Left lobe of liver (tissue), 2 donors: ENCODE measurements at places on chromosomes 13 and 19. TPM values are rescaled to one million over a fixed set of nuclear protein-coding genes. Genes with fewer than 3 reads are reported as not detected.
A peak's percentile ranks its signal among the peaks of the same experiment; 100 is the strongest.

The IGFL2 gene
- total RNA-seq, result not detected

The HIF3A gene
- total RNA-seq, result 8.9 TPM

The DIRAS1 gene
- 0.10 TPM for total RNA-seq

The TPM4 gene
- 21.0 TPM for total RNA-seq

GRCh38 chr13:46126056-46126455 lies 21.2 kb upstream of the CPB2 start:
- DNase-seq, result no peak

The ZNF444 gene
- total RNA-seq, result 58.5 TPM

- no peak for DNase-seq
These were observed 676.7 kb upstream of the SPRY2 start for GRCh38 chr13:81017513-81018152.

DNA sequence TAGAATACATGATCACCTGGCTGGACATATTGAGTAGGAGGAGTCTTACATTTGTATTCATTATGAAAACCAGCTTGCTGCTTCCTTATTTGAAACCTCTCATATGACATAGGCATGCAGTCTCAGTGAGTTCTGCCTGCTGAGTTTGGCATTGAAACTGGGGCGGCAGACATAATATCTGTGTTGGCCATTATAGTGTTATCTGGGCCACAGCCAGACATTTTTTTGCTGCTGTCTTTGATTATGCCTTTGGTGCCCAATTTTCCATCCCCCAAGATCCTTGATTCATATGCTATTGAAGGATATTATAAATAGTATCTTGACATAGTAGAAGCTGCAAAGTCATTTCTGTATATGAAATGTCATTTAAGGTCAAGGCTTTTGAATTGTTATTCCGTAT lies 15.8 kb downstream of the FREM2 start:
- no peak for DNase-seq

DNA sequence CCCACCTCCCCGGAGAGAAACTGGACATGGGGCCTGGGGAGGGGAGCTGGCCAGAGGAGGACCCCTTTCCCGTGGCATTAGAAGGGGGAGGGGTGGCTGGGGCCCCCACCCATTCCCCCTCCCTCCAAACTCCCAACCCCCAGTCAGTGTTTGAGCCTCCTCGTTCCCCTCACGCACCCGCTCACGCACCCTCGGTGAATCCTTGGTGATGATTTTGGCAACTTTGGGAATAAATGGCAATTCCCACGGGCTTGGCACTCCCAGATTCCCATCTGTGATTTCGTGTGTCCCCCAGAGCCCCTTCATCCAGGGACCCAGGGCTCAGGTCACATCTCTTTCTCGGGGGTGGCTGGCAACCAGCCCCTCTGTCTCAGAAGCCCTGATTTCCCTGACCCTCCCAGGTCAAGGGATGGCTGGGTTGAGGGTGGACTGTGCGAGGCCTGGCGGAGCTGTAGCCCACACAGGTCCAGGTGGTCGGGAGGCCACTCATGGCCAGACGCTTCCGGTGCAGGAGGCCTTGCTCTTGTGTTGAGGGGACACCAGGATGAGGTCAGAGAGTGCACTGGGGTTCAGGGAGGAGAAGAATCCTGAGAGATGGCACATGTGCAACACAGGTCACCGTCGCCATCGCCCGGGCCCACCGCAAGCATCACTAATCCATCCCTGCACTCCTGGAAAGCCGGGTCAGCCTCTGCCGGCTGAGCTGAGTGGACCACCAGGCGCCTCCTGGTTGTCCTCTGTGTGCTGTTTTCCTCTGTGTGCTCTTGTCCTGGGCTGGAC lies 20.7 kb downstream of the EPN1 start:
- peak; percentile 38 for DNase-seq

The CABP5 gene
- not detected for total RNA-seq

- DNase-seq, result no peak
These were observed 353.8 kb downstream of the DNAJC15 start for GRCh38 chr13:43377149-43377548.

The GAPDHS gene
- not detected for total RNA-seq

The GSX1 gene
- not detected for total RNA-seq

DNA sequence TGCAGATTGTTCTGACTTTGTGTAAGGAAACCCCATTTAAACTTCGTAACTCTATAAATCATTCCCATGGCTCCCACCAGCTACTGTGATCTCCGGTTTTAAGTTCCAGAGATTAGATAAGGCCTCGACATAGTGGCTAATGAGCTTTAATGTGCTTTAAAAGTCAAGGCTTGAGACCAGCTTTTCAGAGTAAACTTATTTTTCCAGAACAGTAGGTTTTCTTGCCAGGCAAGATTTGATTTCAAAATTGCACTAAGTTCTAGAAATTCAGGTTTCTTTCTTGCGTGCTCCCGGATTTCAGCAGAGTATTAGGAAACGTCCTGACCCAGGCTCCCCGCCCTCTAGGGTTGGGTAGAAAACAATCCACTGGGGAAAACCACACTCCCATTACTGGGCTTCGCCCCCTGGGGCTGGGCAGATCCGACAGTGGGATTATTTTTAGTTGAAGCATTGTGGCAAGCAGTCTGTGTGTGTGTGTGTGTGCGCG lies 43.3 kb downstream of the CRYL1 start:
- DNase-seq, result no peak

DNA sequence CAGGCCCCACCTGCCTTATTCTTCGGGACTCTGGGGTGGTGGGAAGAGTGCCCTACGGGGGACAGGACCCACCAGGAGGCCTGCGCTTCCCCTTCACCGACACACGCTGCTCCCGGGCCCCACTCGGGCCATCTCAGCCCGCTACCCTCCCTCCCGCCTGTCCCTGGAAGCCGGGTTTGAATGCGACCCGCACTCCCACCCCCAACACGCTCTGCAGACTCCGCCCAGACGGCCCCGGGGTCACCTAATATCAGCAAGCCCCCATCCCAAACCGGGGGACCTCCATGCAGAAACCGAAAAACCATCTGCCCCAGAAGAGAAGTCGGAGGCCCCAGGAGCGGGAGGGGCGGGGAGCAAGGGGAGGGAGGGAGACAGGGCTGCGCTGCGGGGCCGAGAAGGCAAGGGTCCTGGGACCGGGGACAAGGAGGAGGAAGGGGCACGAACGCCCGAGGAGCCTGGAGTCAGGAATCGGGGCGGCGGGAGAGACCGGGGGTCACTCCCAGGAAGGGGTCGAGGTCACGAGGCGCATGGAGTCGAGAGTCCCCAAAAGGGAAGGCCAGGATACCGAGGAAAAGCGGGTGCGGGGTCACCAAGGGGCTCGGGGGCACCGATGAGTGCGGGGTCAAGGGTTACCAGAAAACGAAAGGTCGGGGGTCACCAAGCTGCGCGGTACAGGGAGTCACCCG lies 766 bp downstream of the SBNO2 start:
- peak; percentile 62 for DNase-seq

The CC2D1A gene
- total RNA-seq, result 24.9 TPM

DNA sequence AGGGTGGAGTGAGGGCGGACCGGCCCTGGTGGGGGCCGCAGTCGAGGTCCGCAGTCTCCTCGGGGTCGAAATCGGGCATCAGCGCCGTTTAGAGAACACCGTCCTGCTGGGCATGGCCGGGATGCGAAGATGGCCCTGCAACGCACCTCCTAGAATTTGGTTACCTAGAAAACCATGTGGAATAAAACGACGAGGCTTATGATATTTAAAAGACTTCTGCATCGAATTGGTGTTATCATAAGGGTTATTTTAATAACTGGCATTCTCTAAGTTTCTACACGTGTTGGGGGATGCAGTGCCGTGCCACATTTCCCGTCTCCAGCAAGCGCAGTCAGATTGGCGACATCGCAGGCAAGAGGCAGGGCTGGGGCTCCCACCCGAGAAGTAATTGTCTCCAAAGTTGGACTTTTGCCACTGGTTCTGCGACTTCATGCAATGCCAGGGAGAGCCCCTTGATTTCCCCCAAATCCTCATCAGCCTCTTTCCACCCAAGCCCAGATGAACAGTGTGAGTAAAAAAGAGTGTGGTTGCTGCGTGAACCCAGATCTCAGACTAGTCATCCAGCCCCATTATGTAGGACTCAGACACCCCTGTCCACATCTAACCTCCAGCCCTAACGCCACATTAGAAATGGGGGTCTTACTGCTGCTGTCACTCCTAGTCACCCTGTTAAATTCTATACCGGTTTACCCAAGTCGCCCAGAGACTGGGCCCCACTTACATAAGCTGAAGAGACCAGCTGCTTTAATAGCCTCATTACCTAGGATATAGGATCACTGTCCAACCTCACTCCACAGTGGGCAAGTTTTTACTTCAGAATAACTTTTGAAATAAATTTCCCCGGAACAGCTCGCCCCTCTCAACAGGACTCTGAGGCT lies 571 bp upstream of the DHRS12 start:
- DNase-seq, result no peak

- DNase-seq, result no peak
These were observed 35.3 kb downstream of the CEBPA start for GRCh38 chr19:33266974-33267484.

DNA sequence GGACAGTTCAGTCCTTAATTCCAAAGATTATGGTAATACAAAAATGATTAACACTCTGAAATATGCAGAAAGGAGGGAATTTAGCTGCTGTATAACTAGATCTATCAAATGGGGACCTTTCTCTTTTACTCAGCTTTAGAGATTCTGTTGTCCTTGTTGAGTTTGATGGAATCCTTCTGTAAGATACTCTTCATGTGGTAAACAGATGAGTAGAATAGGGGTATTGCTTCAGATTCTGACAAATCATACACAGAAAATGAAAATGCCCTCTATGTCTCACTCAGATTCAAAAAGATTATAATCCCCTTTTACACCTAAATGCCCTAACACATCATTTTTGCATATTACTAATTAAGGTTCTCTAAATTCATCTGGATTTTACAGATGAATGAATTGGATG lies 50.7 kb downstream of the ARHGAP35 start:
- DNase-seq, result no peak

DNA sequence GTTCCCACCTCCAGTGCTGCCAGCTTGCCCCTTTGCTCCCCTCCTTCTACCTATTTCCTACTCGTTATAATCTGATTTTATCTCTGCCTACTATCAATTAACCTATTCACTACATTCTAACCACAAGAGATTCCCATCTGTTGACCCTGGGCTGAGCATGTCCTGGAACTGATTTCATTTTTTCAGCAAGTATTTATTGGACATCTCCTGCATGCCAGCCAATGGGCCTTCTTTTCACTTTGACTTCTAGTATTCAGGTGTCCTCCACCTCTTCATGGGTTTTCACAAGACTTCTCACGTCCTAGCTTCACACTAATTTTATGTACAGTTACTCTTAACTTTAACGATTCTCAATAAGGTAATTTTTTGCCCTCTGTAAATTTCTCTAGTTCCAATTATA lies 282.7 kb upstream of the KLHL1 start:
- DNase-seq, result no peak

GRCh38 chr19:45352914-45353796 lies 12.6 kb downstream of the KLC3 start:
- DNase-seq, result no peak

DNA sequence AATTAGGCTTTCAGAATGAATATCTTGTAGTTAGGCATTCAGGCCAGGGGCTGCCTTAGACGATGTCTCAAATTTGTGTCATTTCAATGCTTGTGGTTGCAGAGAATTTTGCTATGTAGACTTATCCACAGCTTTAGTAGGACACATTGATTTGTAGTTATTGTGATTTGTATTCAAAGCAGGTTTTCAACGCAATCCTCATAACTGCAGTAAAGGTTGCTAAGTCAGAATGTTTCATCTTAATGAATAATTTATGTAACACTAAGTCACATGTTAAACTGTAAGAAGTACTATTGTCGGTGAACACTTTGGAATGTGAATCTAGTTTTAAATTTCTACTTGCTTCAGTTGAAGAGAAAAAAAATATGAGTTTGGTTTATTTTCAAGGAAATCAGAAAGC lies 1117.2 kb upstream of the SPRY2 start:
- no peak for DNase-seq

GRCh38 chr19:33366127-33366526 lies 7.4 kb upstream of the CEBPG start:
- no peak for DNase-seq

GRCh38 chr13:99203601-99204579 lies 3.2 kb downstream of the UBAC2 start:
- DNase-seq, result no peak

DNA sequence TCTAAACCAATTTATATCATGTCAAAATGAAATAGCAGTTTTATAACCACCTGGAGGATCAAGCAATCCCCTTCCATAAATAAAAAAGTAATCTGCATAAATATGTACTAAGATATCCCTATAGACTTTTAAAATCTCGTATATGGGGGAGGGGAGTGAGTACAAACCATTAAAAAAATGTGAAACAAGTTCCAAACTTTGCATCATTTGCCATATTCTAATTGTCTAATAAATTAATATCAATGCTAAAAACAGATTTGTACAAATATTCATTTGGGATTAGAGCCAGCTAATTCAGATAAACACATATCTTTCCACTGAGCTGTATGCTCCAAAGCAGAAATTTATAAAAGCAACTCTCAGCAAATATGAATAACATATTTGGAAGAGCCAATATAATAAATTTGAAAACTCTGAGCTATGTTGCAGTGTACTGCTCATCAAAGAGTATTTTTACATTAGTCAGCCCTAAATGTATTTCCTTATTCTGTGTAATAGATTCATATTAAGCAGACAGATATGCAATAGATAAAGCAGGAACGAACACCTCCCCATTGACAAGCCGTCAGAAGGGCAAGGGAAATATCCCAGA lies 970.2 kb downstream of the EFNB2 start:
- DNase-seq, result no peak

GRCh38 chr13:87537951-87538350 lies 133.2 kb upstream of the SLITRK5 start:
- DNase-seq, result no peak

GRCh38 chr19:51327066-51328001 lies 14.6 kb downstream of the VSIG10L start:
- DNase-seq, result no peak

- peak; percentile 96 for DNase-seq
These were observed 103.6 kb downstream of the STK24 start for GRCh38 chr13:98473135-98473787.

The PEAK3 gene
- 0.28 TPM for total RNA-seq

The SRRM5 gene
- total RNA-seq, result 0.35 TPM

The AMER2 gene
- not detected for total RNA-seq

DNA sequence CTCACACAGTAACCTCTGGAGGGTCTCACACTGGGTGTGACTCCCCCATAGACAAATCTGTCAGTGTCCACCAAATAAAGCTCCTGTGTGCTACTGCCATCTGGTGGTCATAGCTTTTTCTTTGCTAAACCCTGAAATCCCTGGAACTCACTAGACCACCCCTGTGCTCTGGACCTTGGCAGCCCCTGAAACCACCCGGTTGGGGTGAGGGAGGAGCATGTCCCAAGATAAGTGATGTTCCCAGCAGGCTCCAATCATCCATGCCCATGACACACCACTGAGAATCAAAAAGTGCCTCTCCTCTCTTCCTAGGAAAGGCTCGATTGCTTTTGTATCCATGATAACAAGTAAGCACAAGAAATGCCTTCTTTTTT lies 6.5 kb upstream of the HSD17B14 start:
- no peak for DNase-seq

- DNase-seq, result no peak
These were observed 20.5 kb downstream of the RAB20 start for GRCh38 chr13:110540871-110541525.

GRCh38 chr13:29589234-29589633 lies 6.3 kb downstream of the SLC7A1 start:
- DNase-seq, result no peak

GRCh38 chr13:24625870-24626849 lies 54.0 kb upstream of the ATP12A start:
- no peak for DNase-seq
